Omental fat pad (tissue), 4 donors: ENCODE measurements at places on chromosomes 2 and 18. TPM values are rescaled to one million over a fixed set of nuclear protein-coding genes. Genes with fewer than 3 reads are reported as not detected.

DNA sequence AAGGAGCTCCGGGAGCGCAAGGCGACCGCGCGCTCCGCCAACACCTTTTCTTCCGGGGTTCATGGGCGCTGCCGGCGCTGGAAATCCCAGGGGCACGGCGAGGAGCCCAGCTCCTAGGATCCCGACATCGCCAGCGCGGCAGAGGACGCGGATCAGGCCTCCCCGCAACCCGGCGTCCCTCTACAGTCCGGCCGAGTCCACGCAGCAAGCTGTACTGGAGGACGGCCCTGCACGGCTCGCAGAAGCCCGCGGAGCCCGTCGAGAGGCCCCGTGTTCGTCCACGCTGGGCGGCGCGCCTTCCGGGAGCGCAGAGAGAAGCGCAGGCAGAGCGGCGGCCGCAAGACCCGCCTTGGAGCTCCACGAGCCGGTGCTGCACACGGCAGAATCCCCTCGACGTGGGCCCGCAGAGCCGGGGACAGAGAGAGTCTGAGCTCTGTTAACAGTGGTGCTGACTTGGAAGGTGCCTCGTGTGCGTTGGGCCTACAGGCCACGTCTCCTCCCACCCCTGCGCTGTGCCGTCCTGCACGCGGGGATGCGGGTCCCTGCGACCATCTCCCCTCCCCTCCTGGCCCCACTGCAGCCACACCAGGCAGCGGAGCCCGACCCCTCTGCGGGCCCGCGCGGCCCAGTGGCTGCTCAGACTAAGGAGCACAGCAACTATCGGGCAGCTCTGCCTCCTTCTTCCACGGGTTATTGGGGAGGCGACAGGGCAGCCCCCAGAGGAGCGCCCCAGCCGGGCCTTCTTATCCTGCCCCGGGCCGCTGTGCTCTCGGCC lies 28.1 kb upstream of the PTPN2 start:
- no peak for DNase-seq

DNA sequence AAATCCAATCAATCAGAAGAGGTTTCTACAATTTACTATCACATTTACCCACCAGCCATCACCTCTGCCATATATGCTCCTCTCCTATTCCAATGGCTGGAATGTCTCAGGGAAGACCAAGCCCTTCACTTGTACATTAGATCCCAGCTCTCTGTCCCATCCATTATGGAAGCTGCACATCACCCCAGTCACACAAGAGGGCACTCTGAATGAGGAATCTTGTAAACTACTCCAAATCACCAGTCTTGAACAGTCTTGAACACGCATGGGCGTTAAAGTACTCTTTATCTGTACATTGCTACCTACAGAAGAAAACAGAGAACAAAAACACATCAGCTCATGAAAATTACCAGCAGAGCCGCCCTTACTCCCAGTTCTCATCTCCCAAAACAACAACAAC lies 38.7 kb downstream of the ZC3H8 start:
- no peak for DNase-seq

GRCh38 chr2:85852937-85853498 lies 35.8 kb downstream of the ST3GAL5 start:
- DNase-seq: no peak

GRCh38 chr2:238291550-238292281 lies 3.3 kb upstream of the PER2 start:
- no peak for DNase-seq

- DNase-seq: no peak
Measured at GRCh38 chr2:51511002-51511401, 479.1 kb upstream of the NRXN1 start.

GRCh38 chr18:59123588-59124369 lies 15.9 kb upstream of the SEC11C start:
- no peak for DNase-seq

DNA sequence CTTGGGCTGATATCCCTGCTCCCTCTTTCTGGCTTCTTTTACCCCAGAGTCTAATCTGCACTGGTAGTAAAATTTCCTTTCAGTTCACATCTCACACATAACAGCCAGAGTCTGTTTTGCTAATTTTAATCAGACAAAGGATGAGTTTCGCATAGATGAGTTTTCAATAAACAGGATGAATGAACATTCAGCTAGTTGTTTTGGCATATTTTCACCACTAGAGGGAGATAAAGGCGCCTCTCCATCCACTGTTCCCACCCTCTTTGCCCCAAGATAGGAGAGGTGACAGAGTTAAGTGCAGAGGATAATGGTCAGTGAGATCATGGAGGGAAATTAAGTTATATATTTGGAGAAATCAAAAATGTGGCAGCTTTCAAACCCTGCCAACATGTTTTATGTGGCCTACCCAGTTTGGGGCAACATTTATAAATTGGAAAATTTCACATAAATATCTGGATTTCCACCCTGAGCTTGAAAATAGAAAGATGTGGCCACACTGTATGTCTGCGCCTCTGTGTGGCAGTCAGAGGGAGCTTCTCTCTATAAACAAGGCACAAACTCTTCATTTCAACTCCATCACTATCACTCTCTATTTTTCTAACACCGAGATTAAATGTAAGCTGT lies 48.5 kb upstream of the DTNA start:
- no peak for DNase-seq

DNA sequence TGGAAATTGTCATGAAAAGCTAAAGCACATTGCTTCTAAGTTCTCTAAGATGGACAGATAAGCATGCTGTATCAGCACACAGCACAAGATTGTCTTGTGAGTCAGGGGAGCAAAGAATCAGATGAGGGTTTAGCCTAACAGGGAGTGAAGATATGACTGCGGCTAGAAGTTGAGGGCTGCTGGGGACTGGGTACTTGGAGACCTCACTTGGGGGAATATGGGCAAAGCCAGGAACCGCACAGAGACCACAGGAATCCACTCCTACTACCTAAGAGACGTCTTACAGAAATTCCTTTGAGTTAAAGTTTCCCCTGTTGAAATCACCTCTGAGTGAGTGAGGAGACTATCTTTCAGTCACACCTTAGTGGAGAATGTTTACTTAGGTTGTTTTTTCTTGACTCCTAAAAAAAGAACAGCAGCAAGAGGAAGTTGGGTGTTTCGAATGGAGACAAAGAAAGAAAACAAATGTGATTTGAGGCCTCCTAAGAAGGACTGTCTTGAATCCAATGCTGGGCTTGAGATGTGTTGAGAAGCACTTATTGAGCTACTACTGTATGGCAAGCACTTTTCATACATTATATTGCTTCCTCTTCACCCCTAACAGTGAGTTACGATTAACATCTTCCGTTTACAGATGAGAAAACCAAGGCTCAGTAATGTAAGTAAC lies 100.7 kb downstream of the ANKRD44 start:
- no peak for DNase-seq

- no peak for DNase-seq
Measured at GRCh38 chr2:75564713-75565359, 4.1 kb upstream of the EVA1A start.

DNA sequence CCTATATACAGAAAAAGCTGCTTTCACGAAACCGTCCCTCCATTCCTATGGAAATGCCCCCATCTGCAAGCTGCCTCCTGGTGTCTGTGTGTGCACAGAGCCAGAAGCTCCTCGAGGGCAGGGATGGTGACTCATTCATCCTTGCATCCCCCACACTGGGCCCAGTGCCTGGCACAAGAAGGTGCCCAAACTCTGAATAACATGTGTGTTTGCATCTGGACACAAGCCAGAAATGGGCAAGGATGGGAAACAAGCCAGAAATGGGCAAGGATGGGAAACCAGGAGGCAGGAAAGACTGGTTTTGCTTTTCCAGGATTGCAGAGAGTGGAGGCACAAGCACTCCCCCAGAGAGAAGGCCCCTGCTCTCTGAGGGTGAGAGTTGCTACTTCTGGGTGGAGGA lies 313.9 kb downstream of the CELF4 start:
- no peak for DNase-seq

- no peak for DNase-seq
Measured at GRCh38 chr18:23340661-23341060, 112.4 kb upstream of the RIOK3 start.

DNA sequence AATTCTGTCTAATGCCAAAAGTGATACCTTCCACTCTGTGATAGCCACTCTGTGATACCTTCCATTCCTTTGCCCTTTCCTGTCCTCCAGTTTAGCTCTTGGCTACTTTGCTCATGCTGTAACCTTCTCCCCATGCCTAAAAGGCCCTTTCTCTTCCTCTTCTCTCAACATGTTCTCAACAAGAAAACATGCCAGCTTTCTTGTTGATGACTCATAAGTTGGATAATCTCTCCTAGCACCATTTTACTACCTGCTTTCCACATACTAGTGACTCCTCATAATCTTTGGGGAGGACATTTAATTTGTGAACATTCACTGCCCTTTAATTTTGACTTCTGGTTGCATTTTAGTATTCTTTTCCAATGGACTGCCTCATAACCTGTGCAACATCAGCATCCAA lies 55.9 kb upstream of the NT5C1B start:
- no peak for DNase-seq

- no peak for DNase-seq
Measured at GRCh38 chr18:63152791-63153190, 166.8 kb downstream of the BCL2 start.

- DNase-seq: no peak
Measured at GRCh38 chr2:46389417-46389916, 89.9 kb upstream of the TMEM247 start.

- no peak for DNase-seq
Measured at GRCh38 chr2:239400596-239401066, at the start of gene HDAC4. TSS of gene HDAC4 (minus strand) at chr2:239401020. CDS start at chr2:239352699, 48,321 bp downstream.

DNA sequence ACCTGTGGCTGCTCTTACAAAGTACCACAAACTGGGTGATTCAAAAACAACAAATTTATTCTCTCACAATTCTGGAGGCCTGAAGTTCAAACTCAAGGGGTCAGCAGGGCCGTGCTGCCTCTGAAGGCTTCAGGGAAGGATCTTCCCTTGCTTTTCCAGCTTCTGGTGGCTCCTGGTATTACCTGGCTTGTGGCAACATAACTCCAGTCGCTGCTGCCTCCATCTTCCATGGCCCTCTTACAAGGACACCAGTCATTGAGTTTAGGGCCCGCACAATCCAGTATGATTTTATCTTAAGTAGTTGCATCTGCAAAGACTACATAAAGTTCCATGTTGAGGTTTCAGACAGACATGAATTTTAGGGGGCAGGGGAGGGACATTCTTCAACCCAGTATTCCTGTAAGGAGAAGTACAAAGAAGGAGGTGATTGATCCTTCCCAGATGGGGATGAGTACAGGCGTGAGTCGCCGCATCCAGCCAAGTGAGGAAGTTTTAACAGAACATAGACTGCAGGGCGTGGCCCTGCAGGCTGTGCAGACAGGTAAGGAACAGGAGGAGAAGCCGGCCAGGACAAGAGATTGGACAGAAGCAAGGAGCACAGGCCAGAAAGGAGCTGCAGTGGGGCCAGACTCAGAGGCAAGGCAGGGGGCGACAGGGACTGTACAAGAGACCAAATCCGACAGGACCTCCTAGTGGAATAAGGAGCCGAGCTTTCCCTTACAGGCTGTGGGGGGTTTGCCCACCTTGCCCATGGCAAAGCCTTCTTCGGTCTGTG lies 44.4 kb upstream of the BZW1 start:
- no peak for DNase-seq

GRCh38 chr18:31740180-31740579 lies 20.5 kb downstream of the SLC25A52 start:
- DNase-seq: no peak

- DNase-seq: no peak
Measured at GRCh38 chr2:241987726-241988125, 118.2 kb downstream of the RTP5 start.

DNA sequence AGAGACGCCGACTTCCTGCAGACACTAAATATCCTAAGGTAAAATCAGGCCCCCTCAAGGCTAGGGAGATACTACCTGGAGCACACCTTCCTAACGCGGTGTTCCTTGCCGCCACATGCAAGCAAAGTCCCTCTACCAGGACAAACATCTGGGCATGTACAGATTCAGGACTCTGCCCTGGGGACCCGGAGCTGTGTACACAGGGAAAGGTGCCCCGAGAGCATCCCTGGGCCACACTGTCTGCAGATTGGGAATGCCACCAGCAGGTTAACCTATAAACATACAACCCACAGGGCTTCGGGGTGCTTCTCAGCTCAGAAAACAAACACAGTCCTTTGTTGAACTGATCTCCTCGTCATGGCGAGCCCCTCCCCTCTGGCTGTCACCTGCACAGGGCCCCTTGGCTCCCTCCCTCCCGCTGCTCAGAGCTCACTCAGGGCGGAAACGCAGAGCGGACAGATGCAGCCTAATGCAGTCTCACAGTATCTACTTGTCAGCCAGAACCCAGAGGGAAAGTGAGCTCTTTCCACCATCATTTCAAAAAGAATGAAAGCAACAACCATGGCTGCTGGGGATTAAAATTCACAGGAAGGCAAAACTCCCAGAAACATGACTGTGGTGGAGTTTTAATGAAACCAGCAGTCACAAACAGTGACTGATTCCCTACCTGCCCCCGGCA lies 218.8 kb downstream of the HDAC4 start:
- DNase-seq: peak; percentile 7

DNA sequence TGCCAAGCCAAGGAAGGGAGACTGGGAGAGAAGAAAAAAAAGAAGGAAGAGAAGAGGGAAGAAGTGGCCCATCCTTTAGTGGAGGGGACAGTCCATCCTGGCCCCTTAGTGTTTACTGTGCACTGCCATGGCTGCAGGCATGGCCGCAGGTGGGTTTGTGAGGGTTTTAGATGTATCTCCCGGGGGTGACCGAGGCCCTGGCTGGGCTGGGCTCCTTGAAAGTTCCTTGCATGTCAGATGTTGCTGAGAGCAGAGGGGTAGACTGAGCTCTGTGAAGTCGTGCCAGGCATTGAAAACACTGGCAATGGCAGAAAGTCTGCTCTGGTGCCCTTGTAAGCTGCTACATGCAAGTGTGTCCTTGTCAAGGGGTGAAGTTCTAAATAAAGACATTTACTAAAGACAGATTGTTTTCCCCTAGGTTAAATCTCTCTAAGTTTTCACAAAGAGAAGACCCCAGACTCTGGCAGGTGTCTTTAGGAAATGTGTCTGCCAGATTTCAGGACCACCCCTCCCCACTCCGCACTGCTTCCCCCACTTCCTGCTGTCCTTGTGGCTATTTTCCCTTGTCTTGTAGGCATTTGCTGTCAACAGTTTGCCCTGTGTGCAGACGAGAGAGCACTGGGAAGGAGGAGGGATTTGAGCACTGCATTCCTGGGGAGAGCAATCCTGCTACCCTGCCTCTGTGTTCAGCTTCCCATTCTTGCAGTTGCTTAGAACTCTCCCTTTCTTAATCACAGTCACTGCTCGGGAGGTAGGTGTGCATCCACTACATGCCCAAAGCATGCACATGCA lies 68.4 kb downstream of the ACOXL start:
- DNase-seq: no peak

Gene RAB10
- total RNA-seq: 89.8 TPM

Gene ST8SIA3
- total RNA-seq: not detected

Gene SDC1
- 5.4 TPM for total RNA-seq

Gene LGALSL
- total RNA-seq: 7.8 TPM

Gene GCKR
- 1.7 TPM for total RNA-seq

Gene ARHGAP15
- 26.5 TPM for total RNA-seq

Gene SLC5A7
- not detected for total RNA-seq

Gene DSC2
- total RNA-seq: 12.6 TPM

Gene ABCG8
- total RNA-seq: not detected

Gene LAMA3
- 54.0 TPM for total RNA-seq

Gene ALPP
- not detected for total RNA-seq

Gene NT5DC4
- total RNA-seq: not detected
